ENCODE measurements at places on chromosomes 3 and 15. TPM values are rescaled to one million over a fixed set of nuclear protein-coding genes. Genes with fewer than 3 reads are reported as not detected.
A peak's percentile ranks its signal among the peaks of the same experiment; 100 is the strongest.

The C3orf49 gene
- total RNA-seq = not detected

The FBN1 gene
- total RNA-seq = 86.0 TPM

The GOLGA8M gene
- total RNA-seq = 0.71 TPM

The TF gene
- 2.6 TPM for total RNA-seq

The COL6A5 gene
- not detected for total RNA-seq

The P2RY1 gene
- 21.4 TPM for total RNA-seq

The GABRB3 gene
- 4.6 TPM for total RNA-seq

The CYP1A1 gene
- 0.36 TPM for total RNA-seq

The PRR20G gene
- not detected for total RNA-seq

The PLA2G4E gene
- not detected for total RNA-seq

The C3orf22 gene
- 0.54 TPM for total RNA-seq

The LDHAL6B gene
- not detected for total RNA-seq

The CLDN16 gene
- total RNA-seq = not detected

The SYNM gene
- 1,357 TPM for total RNA-seq

DNA sequence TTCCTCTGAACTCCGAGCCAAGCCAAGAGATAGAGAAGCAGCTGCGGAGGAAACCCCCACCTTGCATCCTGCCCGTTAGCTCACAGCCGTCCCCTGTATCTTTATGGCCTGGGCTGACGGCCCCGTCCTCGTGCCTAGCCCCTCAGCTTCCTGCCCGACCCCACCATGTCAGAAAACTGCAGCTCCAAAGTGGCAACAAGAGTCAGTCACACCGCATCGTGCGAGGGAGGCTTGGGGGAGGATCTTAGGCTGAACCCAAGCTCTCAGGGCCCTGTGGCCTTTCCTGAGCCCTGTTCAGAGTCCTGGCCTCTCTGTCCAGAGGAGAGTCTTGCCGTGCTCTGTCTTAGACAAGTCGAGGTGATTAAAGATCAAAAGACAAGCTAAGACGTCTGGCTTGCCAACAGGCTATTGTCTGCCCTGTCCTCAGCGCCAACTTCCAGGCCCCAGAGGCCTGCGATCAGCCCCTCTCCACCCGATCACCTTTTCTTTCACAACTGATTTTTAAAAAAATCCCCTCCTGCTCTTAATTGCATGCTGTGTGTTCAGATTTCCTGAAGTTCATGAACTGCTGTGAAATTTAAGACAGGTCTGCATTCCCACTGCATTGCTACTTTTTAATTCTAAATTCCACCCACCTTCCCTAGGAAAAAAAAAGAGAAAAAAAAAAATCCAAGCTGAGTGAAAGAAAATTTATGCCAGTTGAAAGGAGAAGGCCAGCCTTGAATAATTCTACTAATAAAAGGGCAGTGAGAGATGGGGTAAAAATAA lies 89.7 kb upstream of the WNT5A start:
- H3K4me1 ChIP-seq = peaks cover 36% of the 10 kb centered on the region
- no peaks in the 10 kb centered on the region for H3K27me3 ChIP-seq
- H3K27ac ChIP-seq = no peak overlapping the region
- peak; percentile 64 for DNase-seq

- H3K27ac ChIP-seq = peak overlapping the region; percentile 73
- no peaks in the 10 kb centered on the region for H3K27me3 ChIP-seq
- DNase-seq = no peak
- no peak overlapping the region for H3K4me3 ChIP-seq
Observed at GRCh38 chr3:22937536-22937935, 265.6 kb upstream of the UBE2E2 start.

GRCh38 chr3:133394561-133395311 lies 5.1 kb upstream of the BFSP2 start:
- H3K27me3 ChIP-seq = no peaks in the 10 kb centered on the region
- no peak for DNase-seq
- no peak overlapping the region for H3K27ac ChIP-seq
- H3K4me3 ChIP-seq = no peak overlapping the region

GRCh38 chr15:25939122-25939521 lies 76.0 kb upstream of the ATP10A start:
- H3K27ac ChIP-seq = no peak overlapping the region
- no peak overlapping the region for H3K4me3 ChIP-seq
- no peaks in the 10 kb centered on the region for H3K27me3 ChIP-seq
- no peaks in the 10 kb centered on the region for H3K36me3 ChIP-seq
- H3K4me1 ChIP-seq = no peaks in the 10 kb centered on the region
- DNase-seq = no peak

DNA sequence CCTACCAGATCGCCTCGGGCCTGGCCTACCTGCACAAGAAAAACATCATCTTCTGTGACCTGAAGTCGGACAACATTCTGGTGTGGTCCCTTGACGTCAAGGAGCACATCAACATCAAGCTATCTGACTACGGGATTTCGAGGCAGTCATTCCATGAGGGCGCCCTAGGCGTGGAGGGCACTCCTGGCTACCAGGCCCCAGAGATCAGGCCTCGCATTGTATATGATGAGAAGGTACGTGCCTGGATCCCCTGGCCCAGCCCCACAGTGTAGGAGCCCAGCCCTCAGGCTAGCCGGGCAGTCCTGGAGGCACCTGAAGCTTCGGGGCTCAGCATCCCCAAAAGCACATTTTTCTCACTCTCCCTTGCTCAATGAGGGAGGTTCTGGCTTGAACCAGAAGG lies 135.8 kb downstream of the LRRK1 start:
- H3K36me3 ChIP-seq = peaks cover 22% of the 10 kb centered on the region
- H3K27me3 ChIP-seq = no peaks in the 10 kb centered on the region
- peak; percentile 46 for DNase-seq
- H3K4me1 ChIP-seq = no peaks in the 10 kb centered on the region
- H3K27ac ChIP-seq = no peak overlapping the region

- no peak for DNase-seq
- no peaks in the 10 kb centered on the region for H3K36me3 ChIP-seq
- H3K4me1 ChIP-seq = no peaks in the 10 kb centered on the region
- no peaks in the 10 kb centered on the region for H3K27me3 ChIP-seq
- no peak overlapping the region for H3K27ac ChIP-seq
Observed at GRCh38 chr15:59419170-59419569, 18.8 kb upstream of the FAM81A start.

- H3K36me3 ChIP-seq = no peaks in the 10 kb centered on the region
- no peak for DNase-seq
- H3K27me3 ChIP-seq = no peaks in the 10 kb centered on the region
- no peak overlapping the region for H3K27ac ChIP-seq
- peaks cover 9% of the 10 kb centered on the region for H3K4me1 ChIP-seq
Observed at GRCh38 chr3:4426261-4426781, 40.7 kb downstream of the SUMF1 start.

DNA sequence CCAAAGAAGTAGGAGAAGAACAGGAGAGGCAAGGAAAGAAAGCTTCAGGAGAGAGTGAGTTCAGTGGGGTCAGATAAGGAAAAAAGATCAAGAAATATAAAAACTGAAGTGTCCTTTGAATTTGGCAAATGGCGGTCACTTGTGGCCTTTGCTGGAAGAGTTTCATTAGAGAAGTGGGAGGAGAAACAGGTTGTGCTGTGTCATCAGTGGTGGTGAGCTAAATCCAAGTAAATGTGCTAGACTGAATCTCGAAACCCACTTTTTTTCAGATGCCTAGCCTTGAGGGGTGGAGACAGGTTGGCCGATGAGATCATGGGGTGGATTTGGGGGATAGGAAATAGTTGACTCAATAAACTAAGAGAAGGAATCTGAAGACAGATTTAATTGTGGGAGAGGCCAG lies 43.7 kb downstream of the CHRD start:
- no peak overlapping the region for H3K4me3 ChIP-seq
- no peak overlapping the region for H3K27ac ChIP-seq
- no peaks in the 10 kb centered on the region for H3K4me1 ChIP-seq
- no peaks in the 10 kb centered on the region for H3K36me3 ChIP-seq
- no peaks in the 10 kb centered on the region for H3K27me3 ChIP-seq

GRCh38 chr3:120052225-120052624 lies 42.0 kb downstream of the GSK3B start:
- H3K27me3 ChIP-seq = no peaks in the 10 kb centered on the region
- no peak for DNase-seq
- no peaks in the 10 kb centered on the region for H3K36me3 ChIP-seq
- H3K4me3 ChIP-seq = no peak overlapping the region
- H3K4me1 ChIP-seq = no peaks in the 10 kb centered on the region
- no peak overlapping the region for H3K27ac ChIP-seq

GRCh38 chr3:50480471-50480870 lies 23.0 kb downstream of the CACNA2D2 start:
- H3K36me3 ChIP-seq = no peaks in the 10 kb centered on the region
- H3K27me3 ChIP-seq = no peaks in the 10 kb centered on the region
- DNase-seq = no peak
- H3K4me1 ChIP-seq = no peaks in the 10 kb centered on the region

DNA sequence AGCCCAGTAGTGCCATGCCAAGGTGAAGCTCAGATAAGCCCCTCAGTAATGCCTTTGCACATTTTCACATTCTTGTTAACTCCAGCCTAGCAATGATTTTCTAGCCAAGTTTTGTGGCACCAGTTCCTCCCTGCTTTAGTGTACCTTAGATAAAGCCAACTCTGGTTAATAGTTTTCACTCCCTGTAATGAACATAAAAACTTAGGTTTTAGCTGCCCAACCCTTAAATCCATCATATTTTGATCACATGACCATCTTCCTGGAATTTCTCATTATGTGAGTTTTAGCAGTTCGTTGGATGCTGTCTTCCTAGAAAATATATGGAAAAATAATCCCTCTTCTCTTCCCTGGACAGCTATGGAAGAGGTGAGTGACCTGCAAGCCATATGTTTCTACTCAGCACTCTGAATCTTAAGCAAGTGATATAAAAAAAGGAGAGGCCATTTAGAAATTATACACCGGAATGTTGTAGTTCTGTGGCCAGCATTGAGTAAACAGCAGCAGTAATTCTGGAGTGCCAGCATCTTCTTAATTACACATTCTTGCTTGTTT lies 62.2 kb upstream of the P2RY1 start:
- no peaks in the 10 kb centered on the region for H3K36me3 ChIP-seq
- no peaks in the 10 kb centered on the region for H3K27me3 ChIP-seq
- no peaks in the 10 kb centered on the region for H3K4me1 ChIP-seq
- DNase-seq = no peak
- no peak overlapping the region for H3K27ac ChIP-seq

- H3K4me1 ChIP-seq = peaks cover 6% of the 10 kb centered on the region
- H3K36me3 ChIP-seq = no peaks in the 10 kb centered on the region
- peak overlapping the region; percentile 35 for H3K27ac ChIP-seq
- peak overlapping the region; percentile 46 for H3K4me3 ChIP-seq
- DNase-seq = no peak
Observed at GRCh38 chr15:90248789-90249202, 560 bp upstream of the TTLL13 start.

DNA sequence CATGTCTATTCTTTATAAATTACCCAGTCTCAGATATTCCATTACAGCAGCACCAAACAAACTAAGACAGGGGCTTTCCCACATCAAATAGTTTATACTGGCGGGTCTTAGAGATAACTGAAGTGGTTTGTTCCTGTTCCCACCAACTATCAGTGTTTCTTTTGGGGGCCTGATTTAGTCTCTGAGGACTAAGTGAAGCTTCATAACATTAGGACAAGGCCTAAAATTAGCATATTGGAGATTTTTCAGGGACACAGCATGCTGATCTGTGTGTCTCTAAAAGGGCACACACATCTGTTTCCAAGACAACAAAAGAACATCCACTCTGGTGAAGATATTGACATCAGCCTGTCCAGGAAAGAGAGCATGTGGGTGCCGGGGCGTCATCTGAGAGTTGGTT lies 72.6 kb upstream of the SEMA6D start:
- no peak overlapping the region for H3K27ac ChIP-seq
- DNase-seq = no peak
- H3K4me1 ChIP-seq = no peaks in the 10 kb centered on the region

- DNase-seq = no peak
- H3K36me3 ChIP-seq = no peaks in the 10 kb centered on the region
- H3K4me1 ChIP-seq = no peaks in the 10 kb centered on the region
- no peak overlapping the region for H3K4me3 ChIP-seq
- no peaks in the 10 kb centered on the region for H3K27me3 ChIP-seq
Observed at GRCh38 chr3:105883798-105884377, 15.1 kb upstream of the CBLB start.

GRCh38 chr3:66302288-66302687 lies 81.5 kb downstream of the SLC25A26 start:
- no peak overlapping the region for H3K27ac ChIP-seq
- H3K27me3 ChIP-seq = no peaks in the 10 kb centered on the region
- H3K4me3 ChIP-seq = no peak overlapping the region
- no peak for DNase-seq
- no peaks in the 10 kb centered on the region for H3K36me3 ChIP-seq
- peaks cover 15% of the 10 kb centered on the region for H3K4me1 ChIP-seq

- no peaks in the 10 kb centered on the region for H3K36me3 ChIP-seq
- H3K27me3 ChIP-seq = no peaks in the 10 kb centered on the region
- H3K4me3 ChIP-seq = no peak overlapping the region
- peaks cover 7% of the 10 kb centered on the region for H3K4me1 ChIP-seq
Observed at GRCh38 chr3:71873093-71873611, 88.2 kb upstream of the PROK2 start.

- no peaks in the 10 kb centered on the region for H3K36me3 ChIP-seq
- DNase-seq = no peak
- no peak overlapping the region for H3K4me3 ChIP-seq
- no peak overlapping the region for H3K27ac ChIP-seq
Observed at GRCh38 chr3:31962801-31963205, 18.3 kb downstream of the OSBPL10 start.

DNA sequence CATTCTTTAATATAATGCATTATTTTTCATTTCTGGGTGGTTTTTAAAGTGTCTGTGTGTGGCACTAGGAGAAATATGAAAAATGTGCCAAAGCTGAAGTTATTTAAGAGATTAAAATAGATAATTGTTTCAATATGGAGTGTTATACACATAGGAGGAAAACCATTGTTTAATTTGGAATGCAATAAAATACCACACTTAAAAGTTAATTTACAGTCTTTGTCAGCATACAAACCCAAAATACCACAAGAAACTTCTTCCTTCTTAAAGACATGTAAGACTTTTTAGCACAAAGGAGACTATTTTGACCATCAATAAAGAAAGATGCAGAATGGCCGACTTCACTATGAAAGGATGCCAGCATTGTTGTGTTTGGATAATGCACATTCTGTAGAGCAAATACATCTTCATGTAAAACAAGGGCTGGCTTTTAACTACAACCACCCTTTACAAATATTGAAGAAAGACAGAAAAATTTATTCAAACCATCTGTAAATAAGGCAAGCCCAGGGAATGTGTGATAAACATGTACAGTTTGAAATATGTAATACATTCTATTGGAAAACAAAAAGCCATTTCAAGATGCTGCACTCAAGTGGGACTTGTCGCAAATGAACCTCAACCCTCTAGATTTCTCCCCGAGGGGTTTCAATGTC lies 1146.6 kb downstream of the ROBO1 start:
- DNase-seq = no peak
- no peaks in the 10 kb centered on the region for H3K27me3 ChIP-seq
- H3K4me1 ChIP-seq = no peaks in the 10 kb centered on the region
- peaks cover 3% of the 10 kb centered on the region for H3K36me3 ChIP-seq

- no peak overlapping the region for H3K4me3 ChIP-seq
- H3K27ac ChIP-seq = no peak overlapping the region
- H3K36me3 ChIP-seq = no peaks in the 10 kb centered on the region
- no peaks in the 10 kb centered on the region for H3K4me1 ChIP-seq
- DNase-seq = no peak
- H3K27me3 ChIP-seq = no peaks in the 10 kb centered on the region
Observed at GRCh38 chr3:55105647-55106046, 177.8 kb upstream of the LRTM1 start.

GRCh38 chr3:106305882-106306435 lies 437.1 kb upstream of the CBLB start:
- no peak overlapping the region for H3K4me3 ChIP-seq
- DNase-seq = no peak
- no peaks in the 10 kb centered on the region for H3K4me1 ChIP-seq
- no peak overlapping the region for H3K27ac ChIP-seq
- no peaks in the 10 kb centered on the region for H3K27me3 ChIP-seq

GRCh38 chr3:33557829-33558228 lies 117.6 kb upstream of the UBP1 start:
- no peak overlapping the region for H3K27ac ChIP-seq
- no peak for DNase-seq
- H3K36me3 ChIP-seq = peaks cover 60% of the 10 kb centered on the region
- H3K4me3 ChIP-seq = no peak overlapping the region
- no peaks in the 10 kb centered on the region for H3K4me1 ChIP-seq
